ENCODE measurements at places on chromosomes 3 and 15.

GRCh38 chr3:45049807-45050206, 23.7 kb downstream of the CLEC3B start:
- no peak for DNase-seq

- DNase-seq = no peak
Observed at GRCh38 chr15:101288905-101289513, 6.0 kb downstream of the SNRPA1 start.

GRCh38 chr15:86439614-86440013, 359.9 kb downstream of the AGBL1 start:
- DNase-seq = no peak

DNA sequence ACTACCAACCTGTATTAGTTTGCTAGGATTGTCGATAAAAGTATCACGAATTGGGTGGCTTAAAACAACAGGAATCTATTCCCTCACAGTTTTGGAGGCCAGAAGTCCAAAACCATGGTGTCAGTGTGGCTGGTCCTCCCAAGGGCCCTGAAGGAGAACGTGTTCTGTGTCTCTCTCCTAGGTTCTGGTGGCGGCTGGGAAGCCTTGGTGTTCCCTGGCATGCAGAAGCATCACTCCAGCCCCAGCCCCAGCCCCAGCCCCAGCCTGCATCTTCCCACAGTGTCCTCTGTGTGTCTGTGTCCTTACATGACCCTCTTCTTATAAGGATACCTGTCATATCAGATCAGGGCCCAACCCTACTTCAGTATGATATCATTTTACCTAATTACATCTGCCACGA, 272.5 kb upstream of the LYSMD4 start:
- no peak for DNase-seq

- no peak for DNase-seq
Observed at GRCh38 chr3:118772547-118773011, 262.1 kb downstream of the IGSF11 start.

DNA sequence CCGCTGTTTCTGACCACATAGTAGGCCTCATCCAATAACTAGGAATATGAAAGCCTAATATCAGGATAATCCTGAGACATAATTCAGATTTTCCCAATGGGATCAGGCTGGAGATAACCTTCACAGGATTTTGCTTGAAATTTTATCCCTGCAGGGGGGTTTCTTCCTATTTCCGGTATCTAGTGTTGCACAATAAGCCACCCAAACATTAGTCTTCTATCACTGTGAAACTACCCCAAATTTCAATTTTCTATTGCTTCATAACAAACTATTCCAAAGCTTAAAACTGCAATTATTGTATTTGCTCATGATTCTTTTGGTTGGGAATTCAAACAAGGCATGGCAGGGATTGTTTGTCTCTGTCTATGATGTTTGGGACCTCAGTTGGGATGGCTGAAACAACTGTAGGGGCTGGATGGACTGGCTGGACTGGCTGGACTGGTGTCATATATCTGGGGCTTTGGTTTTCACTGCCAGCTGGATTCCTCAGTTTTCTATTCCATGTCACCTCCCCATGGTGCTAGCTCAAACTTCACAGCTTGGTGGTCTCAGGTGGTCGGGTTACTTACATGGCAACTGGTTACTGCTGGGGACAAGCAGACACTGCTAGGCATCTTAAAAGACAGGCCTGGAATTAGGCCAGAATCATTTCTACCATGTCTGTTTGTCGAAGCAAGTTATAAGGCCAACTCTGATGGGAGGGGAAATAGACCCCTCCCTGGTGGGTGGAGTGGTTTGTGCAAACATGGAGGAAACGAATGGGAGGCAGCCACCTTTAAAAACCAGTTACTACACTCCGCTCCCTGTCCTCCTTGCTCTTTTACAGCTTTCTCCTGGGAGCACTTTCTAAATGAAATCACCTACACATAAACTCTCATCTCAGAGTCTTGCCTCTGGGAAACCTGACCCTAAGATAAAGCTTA, 88.2 kb upstream of the STT3B start:
- no peak for DNase-seq

- no peak for DNase-seq
Observed at GRCh38 chr15:78321041-78321570, 19.0 kb upstream of the CRABP1 start.

DNA sequence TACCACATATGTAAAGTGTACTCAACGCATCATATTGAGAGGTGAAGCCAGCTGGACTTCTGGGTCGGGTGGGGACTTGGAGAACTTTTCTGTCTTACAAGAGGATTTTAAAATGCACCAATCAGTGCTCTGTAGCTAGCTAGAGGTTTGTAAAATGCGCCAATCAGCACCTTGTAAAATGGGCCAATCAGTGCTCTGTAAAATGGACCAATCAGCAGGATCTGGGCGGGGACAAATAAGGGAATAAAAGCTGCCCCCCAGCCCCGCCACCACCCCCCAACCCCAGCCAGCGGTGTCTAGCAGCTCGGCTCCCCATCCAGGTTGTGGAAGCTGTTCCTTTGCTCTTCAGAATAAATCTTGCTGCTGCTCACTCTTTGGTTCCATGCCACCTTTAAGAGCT, 6.2 kb upstream of the IVD start:
- no peak for DNase-seq

DNA sequence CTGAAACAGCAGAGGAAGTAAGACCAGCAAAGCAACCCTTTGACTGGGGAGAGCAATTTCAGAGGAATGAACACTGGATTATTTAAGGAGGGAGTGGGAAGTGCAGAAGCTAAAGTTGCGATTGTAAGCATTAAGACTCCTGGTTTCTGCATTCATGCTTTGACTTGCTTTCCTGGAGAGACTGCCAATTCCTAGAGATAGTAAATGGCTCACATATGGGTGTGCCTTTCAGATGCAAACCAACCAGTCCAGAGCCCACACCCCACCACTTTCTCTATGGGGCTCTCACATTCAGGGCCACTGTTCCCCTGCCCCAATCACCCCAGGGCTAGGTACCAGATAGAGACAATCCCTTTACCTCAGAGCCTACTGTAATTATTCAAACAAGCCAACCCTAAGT, 200.9 kb upstream of the EIF1B start:
- DNase-seq = no peak

- no peak for DNase-seq
Observed at GRCh38 chr3:150073031-150073430, 102.3 kb upstream of the PFN2 start.

DNA sequence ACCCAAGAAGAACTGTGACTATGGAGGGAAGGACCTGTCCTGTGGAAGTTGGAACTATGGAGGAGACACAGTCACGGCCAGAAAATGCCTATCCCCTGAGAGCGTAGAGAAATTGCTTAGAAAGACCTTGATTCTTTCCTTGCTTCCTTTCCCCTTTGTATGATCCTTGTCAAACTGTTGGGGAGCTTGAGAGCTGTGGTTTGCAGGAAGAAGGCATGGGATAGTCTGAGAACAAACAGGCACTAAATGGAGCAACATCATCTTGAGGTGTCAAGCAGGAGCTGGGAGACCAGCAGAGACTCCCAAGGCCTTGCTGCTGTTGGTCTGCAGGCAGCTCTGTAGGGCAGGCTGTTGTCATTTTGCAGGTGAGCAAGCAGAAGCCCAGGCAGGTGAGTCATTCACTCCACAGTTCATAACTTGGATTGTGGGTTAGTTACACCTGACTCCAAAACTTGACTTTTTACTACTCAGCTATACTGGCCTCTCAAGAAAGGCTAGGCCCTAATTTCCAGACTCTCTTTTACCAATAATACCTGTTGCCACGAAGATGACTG, 298.9 kb downstream of the LRTM1 start:
- no peak for DNase-seq

DNA sequence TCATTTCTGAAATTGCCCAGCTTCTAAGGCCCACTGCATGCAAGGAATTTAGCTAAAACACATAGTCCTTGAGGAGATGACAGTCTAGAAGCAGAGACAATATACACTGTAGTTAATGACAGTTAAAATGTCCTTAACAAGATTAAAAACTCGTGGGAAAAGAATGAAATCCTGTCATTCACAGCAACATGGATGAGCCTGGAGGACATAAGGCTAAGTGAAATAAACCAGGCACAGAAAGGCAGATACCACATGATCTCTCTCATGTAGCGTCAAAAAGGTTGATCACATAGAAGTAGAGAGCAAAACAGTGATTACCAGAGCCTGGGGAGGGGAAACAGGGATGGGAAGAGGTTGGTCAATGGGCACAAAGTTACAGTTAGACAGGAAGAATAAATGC, 36.3 kb upstream of the GOLGA8J start:
- no peak for DNase-seq

DNA sequence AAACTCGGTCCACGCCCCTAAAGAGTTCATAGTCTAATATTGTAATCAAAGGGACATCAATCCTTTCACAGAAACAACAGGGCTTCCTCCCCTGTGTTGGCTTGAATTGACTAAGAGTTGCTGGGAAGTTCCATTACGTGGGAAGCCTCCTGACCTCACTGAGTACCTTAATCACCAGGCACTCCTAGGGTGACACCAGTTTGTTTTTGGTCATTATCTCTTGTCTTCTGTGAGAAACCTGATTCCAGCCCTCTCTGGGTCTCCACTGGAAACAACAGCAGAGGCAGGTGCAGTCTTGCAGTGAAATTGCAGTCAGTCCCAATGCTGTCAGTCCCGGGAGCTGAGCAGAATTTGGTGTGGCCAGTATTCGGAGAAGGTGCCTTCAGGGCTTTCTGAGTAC, 55.4 kb downstream of the BOC start:
- DNase-seq = no peak

- no peak for DNase-seq
Observed at GRCh38 chr3:48648188-48648850, 13.1 kb upstream of the SLC26A6 start.

DNA sequence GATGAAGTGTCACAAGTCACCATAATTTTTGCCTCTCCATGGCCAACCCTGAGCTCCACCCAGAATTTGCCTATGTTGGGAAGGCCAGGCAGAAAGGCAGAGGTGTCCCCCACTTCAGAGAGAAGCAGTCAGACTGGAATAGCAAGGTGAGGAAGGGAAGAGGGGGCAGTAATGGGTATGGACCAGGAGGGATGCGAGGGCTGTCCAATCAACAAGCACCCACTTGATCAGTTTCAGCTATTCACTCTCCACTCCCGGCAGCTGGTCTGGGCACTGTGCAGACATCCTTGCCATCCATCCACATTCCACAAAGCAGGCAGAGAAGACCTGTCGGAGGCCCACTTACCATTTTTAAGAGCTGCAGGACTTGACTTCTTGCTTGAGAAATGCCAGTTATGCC, 43.5 kb upstream of the CTNNB1 start:
- DNase-seq = no peak

- DNase-seq = no peak
Observed at GRCh38 chr15:81279621-81280485, 44.1 kb downstream of the STARD5 start.

GRCh38 chr3:104347291-104347690, 1019.4 kb upstream of the ALCAM start:
- DNase-seq = no peak

GRCh38 chr3:28280781-28281180, 39.4 kb downstream of the CMC1 start:
- DNase-seq = no peak

GRCh38 chr3:155382396-155383042, 89.0 kb upstream of the STRIT1 start:
- peak; percentile 36 for DNase-seq

GRCh38 chr3:160830796-160831195, 74.8 kb downstream of the PPM1L start:
- no peak for DNase-seq

GRCh38 chr3:149291178-149291577, 42.3 kb downstream of the TM4SF18 start:
- no peak for DNase-seq

DNA sequence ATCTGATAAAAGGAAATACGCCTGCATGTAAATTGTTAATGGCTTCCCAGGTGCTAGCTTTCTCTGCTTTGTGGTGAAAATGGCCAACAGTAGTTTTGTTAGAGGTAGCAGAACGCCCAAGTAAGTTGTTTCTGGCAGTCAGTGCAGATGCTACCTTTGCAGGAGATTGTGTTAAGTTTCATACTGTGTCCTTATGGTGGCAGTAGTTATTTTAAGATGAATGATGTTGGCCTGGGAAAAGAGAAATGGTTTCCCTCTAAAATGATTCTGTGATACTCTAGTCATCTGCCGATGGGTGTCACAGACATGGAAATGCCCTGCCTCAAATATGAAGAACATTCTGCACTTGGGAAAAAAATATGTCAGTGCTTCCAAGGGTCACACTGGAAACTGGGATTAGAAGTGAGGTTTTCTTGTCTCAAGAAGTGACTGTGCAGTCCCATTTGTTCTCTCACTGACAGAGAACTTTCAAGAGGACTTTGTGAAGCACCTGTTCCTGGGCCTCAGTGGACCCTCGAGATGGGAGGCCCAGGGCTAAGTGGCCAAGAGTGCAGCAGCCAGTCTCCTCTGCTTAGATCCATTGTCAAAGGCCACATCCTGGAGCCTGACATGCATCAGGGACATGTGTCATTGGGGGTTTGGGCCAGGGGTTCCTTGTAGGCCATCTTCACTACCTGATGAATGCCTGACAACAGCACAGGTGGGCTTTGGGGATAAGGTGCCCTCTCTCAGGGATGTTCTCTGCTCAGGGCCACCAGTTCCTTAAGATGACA, 393.3 kb downstream of the CACNA2D3 start:
- no peak for DNase-seq

- no peak for DNase-seq
Observed at GRCh38 chr3:116139641-116140040, 305.6 kb downstream of the LSAMP start.

- DNase-seq = no peak
Observed at GRCh38 chr3:128231606-128232005, 78.3 kb downstream of the EEFSEC start.

- DNase-seq = no peak
Observed at GRCh38 chr15:58086491-58086890, 21.0 kb upstream of the ALDH1A2 start.

DNA sequence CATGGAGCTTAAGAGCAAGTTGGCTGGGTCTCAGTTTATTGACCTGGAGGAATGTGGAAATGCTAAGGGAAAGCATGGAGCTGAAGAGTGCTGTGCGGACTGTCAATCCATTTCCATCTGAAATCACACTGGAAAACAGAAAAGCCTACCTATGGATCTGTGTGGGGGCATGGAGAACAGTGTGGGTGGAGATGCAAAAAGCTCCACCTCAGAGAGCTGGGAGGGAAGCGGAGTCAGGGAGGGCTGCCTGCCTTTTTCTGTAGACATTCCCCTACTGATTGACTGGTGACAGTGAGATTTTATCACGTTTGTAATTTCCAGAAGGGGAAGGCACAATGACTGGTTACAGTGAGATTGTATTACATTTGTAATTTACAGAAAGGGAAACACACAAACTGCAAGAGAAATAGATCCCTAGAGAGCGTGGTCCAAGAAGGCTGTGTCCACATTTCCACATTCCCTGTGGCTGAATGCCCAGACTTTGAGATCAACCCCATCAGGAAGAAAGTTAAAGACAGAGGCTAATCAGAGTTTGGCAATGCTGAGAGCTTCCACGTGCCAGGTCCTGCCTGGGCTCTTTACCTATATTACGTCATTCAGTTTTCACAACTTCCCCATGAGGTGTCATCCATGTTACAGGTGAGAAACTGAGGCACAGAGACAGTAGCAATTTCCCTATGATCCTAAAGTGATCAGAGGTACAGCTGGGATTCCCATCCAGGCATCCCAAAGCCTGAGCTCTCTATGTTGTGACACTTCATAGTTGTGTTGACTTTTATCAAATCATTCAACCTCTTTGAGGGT, 67.7 kb upstream of the NSMCE3 start:
- no peak for DNase-seq

GRCh38 chr15:28977377-28978010, 91.7 kb downstream of the APBA2 start:
- DNase-seq = peak; percentile 95
